Common myeloid progenitor, CD34-positive (primary cell): ENCODE measurements at places on chromosomes 12 and 14.
A peak's percentile ranks its signal among the peaks of the same experiment; 100 is the strongest.

- no peak for DNase-seq
These were observed 3.3 kb downstream of the MTA1 start for GRCh38 chr14:105422695-105423487.

DNA sequence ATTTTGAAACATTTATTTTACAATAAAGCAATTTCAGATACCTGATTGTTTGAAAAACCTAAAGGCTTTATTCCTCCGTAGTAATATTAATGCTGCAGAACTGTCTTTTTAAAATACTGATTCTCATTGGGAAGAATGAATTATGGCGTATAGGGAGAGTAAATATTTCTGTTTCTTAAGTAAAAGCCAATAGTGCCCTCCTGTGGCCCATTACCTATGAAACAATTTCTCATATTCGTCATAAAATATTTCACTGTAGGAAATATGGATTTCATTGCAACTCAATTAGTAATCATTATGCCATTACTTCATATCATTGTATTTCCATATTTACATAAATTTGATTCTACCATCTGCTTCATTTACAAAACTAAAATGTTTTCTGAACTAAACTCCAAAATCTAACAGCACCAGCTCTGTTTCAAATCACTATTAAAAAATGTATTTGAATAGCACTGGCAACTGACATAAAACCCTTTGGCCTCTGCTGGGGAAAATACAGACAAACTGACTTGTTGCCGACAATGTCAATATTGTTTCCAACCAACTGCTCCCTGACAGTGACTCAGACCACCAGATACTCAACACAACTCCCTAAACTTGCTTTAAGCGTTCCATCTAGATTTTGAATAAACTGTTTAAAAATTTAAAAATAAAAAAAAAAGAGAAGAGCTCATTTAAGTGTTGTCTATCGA lies 290.3 kb downstream of the NAV3 start:
- peak; percentile 13 for DNase-seq

- DNase-seq, result no peak
These were observed 1.3 kb downstream of the CDK4 start for GRCh38 chr12:57750561-57751431.

DNA sequence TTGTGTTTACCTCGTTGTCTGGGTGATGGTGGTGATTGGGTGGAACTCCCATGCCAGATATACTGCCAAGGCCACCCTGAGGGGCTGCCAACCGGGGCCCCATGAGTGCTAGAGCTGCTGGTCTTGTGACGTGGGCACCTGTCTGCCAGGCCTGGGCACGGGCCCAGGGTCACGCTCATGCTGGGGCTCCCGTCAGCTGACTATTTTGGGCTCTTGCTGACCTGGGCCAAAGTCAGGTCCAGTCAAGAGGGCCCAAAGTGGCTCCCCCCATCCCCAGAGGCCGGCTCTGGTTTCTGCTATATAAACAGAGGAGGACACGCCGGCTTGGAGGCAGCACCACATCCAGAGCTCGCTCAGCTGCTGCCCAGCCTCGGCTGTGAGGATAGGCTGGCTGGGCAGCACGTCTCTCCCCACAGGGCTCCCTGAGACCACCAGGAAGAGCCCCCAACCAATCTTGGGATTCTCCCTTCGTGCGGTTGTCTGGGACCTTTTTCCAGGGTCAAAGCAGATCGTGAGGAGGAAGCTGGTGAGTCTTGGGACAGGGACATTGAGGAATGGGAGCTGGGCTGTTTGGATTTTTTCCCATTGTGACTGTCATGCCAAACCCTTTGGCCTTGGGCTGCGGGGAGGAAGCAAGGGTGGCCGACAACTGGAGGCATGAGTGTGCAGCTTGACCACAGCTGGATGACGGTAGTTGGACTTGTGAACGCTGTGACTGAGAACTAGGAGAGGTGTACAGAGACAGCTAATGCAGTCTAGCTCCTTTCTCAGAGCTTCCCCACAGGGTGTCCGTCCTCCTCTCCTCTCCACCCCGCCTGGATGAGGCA lies 7.6 kb upstream of the NR4A1 start:
- DNase-seq, result no peak

DNA sequence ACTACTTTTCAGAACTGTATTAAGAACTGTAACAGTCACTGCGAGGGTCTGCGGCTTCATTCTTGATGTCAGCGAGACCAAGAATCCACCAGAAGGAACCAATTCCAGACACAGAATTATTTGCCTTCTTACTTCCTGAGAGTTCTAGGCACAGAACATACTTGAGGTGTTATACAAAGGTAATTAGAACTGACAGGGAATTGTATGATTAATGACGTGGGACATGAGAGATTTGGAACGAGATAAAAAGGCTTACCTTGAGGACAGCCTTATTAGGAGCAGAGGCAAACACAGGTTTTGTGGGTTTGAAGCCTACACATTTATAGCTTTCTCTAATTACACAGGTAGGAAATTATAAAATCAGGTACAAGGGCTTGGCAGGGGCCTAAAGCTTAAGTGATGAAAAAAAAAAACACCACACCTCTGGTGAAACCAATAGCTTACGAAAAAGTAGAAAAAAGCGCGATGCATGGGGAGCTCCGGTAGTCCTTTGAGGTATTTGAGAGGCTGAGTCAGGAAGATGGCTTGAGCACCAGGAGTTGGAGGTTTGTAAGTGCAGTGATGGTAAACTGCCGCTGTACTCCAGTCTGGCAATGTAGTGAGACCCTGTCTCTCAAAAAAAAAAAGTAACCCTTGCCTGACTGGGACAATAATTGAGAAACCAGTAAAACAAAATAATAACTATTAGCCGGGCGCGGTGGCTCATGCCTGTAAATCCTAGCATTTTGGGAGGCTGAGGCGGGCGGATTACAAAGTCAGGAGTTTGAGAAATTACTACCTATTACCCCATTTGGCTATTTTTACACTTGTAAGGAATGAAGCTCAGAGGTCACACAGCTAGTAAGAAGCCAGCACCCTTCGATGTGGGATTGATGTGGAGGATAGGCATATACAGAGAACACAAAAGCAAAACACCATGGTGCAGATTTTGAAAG lies 795 bp upstream of the ACOT2 start:
- DNase-seq, result no peak

- peak; percentile 75 for DNase-seq
These were observed 274.7 kb downstream of the DAD1 start for GRCh38 chr14:22314183-22314820.

GRCh38 chr14:91089958-91090535 lies 23.8 kb upstream of the DGLUCY start:
- no peak for DNase-seq

GRCh38 chr14:105305345-105305744 lies 4.5 kb upstream of the BRF1 start:
- DNase-seq, result no peak

DNA sequence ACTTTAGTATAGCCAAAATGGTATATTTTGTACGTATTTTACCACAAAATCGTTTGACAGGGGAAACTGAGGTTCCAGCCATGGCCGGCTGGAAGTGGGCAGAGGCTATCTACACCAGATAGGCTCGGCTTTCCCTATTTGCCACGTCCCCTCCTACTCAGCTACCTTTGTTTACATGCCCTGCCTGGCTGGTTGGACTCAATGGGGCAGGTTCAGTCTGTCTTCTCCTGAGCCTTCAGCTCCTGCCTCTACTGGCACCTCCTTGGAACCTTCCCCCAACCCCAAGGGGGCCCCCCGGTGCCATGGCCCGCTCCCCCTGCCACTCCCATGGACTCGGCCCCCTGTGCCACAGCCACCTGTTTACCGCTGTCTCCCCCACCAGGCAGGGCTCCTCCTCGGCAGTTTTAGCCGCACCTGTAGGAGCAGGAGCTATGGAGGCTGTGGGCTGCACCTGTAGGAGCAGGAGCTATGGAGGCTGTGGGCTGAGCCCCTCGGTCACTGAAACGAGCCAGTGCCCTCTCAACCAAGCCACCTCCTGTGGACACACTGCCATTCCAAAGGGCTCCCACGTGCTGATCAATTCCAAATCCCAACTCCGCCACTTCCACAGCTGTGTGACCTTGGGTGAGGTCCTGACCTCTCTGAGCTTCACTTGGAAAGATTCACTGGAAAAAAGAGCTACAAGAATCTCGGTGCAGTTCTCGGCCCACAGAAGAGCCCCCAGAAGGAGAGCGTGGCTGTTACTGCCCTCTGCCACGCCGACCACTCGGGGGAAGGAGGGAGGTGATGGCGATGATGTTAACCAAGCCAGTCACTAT lies 62.2 kb downstream of the NCOR2 start:
- DNase-seq, result no peak

DNA sequence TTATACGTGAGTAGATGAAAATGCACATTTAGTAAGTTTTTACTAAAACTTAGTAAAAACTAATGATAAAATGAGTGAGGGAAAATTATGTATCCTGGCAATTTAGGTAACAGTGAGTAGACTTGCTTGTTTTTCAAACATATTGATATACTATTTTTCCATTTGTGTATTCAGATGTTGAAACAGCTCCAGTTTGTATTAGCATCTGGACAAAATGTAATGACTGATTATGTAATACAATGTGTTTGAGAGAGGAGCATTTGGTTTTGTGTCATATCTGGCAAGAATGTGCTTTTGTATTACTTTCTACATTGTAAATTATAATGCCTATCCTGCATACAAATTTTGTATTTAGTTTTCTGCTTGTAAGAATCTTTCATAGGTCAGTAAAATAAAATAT lies 5.6 kb downstream of the CNOT2 start:
- DNase-seq, result no peak

GRCh38 chr14:97959251-97959650 lies 1162.1 kb downstream of the VRK1 start:
- no peak for DNase-seq

- peak; percentile 52 for DNase-seq
These were observed 101.7 kb downstream of the DUSP6 start for GRCh38 chr12:89250636-89251035.

DNA sequence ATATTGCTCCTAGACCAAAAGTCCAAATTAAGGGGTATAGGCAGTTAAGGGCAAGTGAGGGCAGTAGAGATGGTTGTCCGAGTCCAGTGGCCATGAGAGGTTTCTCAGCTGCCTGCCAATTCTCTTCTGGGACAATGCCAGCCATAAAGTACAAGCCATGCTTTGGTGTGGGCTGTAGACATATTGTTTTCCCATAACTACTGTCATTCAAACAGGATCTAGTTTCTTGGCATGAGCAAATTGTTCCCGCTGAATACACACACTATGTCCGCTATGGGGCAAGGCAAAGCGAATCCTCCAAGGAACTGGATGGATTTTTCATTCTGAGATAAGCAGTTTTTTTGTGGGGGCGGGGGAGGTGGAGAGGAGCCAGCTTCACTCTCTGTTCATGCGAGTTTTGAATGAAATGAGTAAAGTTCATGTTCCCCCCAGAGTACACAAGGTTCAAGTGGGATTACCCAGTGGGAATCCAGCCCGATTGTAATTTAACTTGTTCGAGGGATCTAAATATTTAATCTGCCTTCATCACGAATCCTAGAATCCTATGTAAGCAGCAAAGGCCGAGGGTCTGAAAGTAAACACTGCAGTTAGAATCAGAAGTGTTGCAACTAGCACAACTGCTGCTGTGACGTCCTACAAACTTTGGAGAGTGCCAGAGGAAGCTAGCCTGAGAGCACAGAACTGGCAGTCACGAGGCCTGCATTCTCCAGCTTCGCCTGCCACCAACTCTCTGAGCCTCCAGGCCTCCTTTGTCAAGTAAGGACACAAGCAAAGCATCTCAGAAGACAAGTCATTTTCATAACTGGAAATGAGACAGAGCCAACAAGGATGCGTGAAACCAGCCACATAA lies 137.0 kb downstream of the CRADD start:
- DNase-seq, result no peak

DNA sequence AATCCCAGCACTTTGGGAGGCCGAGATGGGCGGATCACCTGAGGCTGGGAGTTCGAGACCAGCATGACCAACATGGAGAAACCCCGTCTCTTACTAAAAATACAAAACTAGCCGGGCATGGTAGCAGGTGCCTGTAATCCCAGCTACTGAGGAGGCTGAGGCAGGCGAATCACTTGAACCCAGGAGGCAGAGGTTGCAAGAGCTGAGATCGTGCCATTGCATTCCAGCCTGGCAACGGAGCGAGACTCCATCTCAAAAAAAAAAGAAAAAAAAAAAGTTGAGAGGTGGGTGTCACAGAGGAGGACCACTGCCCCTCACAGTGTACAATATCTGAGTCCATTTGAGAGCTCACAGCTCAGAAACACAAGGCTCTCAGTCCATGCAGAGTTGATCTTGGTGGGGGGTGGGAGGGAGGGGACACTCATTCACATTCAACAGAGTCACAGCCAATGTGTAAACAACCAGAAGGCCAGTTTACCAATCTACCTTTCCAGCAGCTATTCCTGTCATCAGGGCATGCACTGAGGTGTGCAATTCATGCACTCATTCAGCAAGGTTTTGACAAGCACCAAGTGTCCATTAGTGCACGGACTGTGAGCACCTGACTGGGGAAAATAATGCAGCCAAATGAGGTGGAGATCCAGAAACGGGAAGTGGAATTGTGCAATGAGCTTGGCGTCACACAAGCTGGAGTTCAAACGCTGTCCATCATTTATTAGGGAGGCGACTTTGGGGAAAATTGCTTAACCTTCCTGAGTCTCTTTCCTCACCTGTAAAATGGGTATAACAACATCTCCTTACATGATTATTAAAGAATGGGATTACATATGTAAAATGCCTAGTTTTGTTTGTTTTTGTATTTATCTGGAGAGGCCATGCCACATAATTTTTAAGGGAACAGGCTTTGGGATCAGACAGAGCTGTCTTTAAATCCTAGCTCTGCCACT lies 4.4 kb upstream of the EIF5 start:
- DNase-seq, result peak; percentile 74

GRCh38 chr14:59208224-59208814 lies 19.9 kb downstream of the DAAM1 start:
- DNase-seq, result no peak

- peak; percentile 73 for DNase-seq
These were observed 46.5 kb downstream of the CAND1 start for GRCh38 chr12:67315661-67316060.

GRCh38 chr12:57000393-57000792 lies 6.0 kb downstream of the ZBTB39 start:
- no peak for DNase-seq

GRCh38 chr14:75487155-75487671 lies 35.1 kb upstream of the BATF start:
- peak; percentile 27 for DNase-seq

DNA sequence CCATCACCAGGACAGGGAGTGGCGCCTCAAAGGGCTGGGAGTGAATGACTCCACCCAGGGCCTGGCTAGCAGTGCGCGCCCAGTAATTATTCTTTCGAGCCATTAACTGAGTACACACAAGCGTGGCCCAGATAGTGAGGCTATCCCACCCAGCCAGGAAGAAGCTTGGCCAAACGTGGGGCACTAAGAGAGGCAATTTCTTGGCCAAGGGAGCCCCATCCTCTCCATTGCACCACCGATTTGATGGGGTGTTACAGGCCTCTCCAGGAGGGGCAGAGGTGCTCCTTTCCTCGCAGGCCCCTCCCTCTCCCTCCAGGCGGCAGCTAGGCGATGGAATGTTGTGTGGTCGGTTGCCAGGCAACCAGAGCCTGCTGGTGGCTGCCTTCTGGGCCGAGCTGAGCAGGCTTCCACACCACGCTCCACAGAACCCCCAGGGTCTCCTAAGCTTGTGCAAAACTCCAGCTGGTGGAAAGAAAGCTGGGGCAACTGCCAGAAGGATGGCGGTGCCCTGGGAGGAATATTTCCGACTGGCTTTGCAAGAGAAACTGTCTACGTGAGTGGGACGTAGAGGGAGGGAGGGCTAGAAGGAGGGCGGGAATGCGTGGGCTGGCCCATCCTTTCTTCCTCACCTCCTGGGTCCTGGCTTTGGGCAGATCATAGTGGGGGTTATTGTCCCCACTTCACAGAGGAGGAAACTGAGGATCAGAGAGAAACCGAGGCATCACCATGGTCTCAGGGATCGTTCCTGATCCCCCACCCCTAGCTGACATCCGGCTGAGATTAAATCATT lies at the start of gene CFAP73:
CFAP73 (plus strand) TSS at position 364 of the 790 bp plus-strand sequence; CDS start at position 498, 134 bp downstream.
- peak; percentile 93 for DNase-seq
